ENCODE measurements at places on chromosomes 7 and 10.
A peak's percentile ranks its signal among the peaks of the same experiment; 100 is the strongest.

- no peak for DNase-seq
Observed at GRCh38 chr10:930625-931325, 730 bp downstream of the LARP4B start.

DNA sequence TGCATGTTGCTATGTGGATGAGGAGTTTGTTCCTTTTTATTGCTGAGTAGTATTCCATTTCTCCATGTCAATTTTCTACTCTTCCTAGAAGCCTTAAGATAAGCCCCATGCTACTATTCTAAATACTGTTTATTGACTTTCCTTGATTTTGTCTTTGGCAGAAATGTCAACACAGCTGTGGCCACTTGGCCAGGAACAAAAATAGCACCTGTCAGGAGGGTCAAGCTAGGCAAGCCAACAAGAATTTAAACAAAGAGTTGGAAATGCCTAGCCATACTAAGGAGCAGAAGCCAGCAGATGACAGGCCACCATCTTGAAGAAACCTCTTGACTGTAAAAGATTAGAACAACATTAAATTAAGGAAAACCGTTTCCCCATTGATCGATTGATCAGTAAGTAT lies 34.7 kb downstream of the JAZF1 start:
- no peak for DNase-seq

DNA sequence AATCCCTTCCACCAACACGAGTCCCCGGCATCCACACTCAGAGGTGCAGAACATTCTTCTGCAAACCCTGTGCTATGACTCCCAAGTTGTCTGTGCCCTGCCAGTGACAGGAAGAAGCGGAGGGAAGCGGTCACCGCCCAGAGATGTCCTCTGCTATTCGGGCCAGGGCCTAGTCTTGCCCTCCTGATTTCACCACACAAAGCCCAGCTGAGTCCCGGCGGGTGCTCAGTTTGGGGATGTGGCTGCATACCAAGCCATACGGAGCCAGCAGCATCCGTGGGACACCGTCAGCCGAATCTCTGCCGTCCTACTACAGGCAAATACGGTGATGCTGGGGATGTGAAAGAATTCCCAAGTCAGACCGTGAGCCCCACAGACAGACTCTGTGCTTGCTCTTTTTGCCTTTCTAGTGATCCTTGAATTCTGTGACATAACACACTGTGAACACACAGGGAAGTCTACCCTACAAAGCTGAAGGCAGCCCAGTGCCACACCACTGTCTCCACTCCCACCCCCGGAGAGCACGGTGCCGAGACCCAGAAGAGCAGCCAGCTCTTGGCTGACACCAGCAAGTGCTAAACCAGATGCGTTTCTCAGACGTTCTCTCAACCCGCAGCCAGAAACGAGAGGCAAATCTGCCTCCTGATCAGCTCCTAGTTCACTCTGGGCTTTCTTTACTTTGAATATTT lies 2.0 kb downstream of the STK32C start:
- peak; percentile 73 for DNase-seq

DNA sequence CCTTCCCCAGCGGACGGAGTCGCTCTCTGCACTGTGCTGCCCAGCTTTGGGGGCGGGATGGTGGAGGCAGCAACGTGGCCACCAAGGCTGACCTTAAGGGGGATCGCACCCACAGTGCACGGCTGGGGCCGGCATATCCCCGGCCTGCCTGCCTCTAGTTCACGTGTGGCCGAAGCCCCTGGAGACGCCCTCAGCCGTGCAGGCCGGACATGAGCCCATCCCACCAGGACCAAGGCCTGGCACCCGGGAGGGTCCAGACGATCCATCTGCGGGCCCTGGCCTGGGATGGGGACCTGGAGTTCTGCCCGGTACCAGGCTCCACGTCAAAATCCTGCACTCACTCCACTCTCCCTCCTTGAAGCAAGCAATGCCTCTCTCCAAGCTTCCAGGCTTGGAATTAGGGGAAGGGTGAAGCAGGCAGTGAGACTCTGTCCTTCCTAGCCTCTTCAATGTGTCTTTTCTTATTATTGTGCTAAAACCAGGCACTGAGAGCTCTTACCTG lies 520.8 kb downstream of the REEP3 start:
- DNase-seq, result no peak
